ENCODE measurements at places on chromosomes 5 and 9. TPM values are rescaled to one million over a fixed set of nuclear protein-coding genes. Genes with fewer than 3 reads are reported as not detected.

The SLC1A3 gene
- 5.8 TPM for total RNA-seq

The POU5F2 gene
- 0.57 TPM for total RNA-seq

The HAVCR2 gene
- total RNA-seq = 0.12 TPM

The CMBL gene
- total RNA-seq = 1.4 TPM

The LHFPL2 gene
- 22.9 TPM for total RNA-seq

The TCOF1 gene
- total RNA-seq = 84.9 TPM

The PLEKHG4B gene
- 9.0 TPM for total RNA-seq

The C9orf153 gene
- total RNA-seq = not detected

The IFNA13 gene
- total RNA-seq = not detected

The GRM6 gene
- not detected for total RNA-seq

DNA sequence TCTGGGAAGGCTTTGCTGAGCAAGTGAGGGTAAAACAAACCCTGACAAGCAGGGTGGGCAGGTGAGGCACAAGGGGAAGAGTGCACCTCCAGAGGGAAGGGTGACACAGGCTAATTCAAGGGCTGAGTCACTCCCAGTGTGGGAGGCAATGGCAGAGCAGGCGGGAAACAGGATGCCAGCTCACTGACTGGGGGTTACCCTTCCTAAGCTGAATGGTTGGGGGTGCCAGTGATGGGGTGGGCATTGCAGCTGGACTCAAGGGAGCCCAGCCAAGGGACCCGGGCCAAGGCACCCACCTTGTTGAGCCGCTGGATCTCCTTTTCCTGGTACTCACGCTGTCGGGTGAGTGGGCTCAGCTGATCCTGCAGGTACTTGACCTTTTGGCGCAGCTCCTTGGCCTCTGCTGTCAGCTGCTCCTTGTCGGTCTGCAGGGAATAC is 18.4 kb downstream of the GPX3 start:
- peak; percentile 89 for DNase-seq

DNA sequence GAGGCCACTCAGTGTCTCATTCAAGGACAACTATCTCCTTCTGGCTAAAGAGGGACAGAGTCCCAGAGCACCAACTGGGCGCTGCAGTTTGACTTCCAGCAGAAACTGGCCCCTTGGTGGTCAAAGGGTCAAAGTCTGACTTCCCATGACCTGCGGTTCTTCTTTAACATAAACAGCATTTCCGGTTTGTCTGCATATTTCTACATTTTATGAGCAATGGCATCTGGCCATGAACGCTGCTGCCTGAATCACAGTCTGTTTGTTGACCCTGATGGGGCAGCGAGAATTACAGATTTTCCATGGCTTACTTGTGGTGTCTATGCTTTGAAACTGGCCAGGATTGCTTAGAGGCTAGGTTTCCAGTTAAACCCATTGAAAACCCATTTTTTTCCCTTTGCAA is 1.3 kb downstream of the TNFSF15 start:
- DNase-seq = peak; percentile 74

DNA sequence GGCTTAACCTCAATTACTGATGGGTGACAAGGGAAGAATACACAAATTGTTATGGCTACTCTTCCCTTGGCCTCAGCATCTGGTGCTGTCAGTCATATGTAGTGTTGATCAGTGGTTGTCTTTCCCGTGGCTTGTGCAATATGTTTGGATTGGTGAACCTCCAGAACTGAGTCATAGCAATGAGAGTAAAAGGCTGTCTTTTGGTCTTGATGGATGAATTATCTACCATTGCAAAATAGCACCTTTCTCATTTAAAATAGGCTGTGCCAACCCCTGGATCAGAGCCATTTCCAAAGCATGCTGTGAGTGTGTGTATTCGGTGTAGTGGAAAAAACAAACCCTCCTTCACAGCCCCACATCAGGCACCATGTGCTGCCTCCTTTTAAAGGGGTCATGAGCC is 14.6 kb upstream of the F2R start:
- DNase-seq = peak; percentile 72

- DNase-seq = peak; percentile 76
Measured at GRCh38 chr5:6900247-6901227, 187.3 kb downstream of the TENT4A start.

- no peak for DNase-seq
Measured at GRCh38 chr5:627840-628239, 15.7 kb downstream of the CEP72 start.

DNA sequence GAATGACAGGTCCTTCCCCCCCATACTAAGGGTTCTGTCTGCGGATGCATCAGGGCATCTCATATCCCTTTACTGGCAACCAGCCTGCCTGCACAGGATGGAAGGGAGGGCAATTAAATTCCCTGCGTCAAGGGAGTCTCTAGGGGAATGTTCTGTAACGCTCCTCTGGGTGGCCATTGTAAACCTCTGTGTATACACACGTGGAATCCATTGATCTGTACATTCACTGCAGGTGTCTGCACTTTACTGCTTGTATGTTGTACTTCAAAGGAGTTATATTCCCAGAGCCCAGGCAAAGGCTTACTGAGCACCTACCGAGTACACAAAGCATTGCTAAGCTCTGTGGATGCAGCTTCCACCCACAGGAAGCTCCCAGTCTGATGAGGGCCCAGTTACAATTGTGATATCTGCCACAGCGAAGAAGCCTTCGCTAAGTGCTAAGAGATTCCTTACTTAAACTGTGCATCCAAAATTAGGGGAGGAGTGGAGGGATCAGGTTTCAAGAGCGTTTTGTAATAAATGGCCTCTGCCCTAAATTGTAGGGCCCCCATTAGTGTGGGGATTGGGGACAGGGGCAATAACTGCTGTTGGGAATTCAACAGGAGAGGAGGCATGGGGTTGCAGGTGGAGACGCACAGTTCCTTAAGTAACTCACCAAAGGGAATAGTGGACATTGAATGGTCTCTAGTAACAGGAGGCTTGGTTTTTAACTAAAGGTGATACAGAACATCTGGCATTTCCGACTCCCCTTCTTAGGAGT is 1.5 kb upstream of the RETREG1 start:
- no peak for DNase-seq

DNA sequence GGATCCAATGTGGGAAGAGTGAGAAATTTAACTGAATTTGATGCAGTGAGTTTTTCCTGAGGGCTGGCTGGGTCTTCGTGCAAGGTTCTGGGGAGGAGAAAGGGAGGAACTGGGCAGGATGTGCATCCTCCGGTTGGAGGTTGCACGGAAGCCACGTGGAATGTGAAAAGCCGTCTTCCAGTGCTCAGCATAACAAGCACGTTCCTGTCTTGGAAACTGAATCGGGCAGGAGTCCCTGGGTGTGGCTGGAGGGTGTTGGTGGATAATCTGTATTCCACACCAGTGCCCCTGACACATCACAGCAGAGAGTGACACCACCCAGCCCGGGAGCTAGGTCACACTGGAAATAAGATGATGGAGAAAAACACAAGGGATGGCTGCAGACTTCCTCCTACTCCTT is 154.3 kb downstream of the C5orf15 start:
- DNase-seq = peak; percentile 25

- no peak for DNase-seq
Measured at GRCh38 chr9:36082931-36083330, 46.2 kb downstream of the RECK start.

DNA sequence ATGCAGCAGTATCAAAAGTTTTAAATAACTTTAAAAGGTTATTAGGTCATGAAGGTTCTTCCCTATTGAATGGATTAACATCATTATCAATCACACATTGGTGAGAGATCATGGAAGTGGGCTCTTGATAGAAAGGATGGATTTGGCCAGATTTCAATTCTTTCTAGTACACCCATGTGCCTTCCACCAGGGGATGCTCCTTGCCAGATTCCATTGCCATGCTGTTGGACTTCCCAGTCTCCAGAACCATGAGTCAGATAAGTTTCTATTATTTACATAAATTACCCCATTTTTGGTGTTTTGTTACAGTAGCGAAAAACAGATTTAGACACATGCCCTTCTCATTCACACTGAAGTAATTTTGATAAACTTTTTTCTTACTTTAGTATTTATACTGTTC is 1010.6 kb upstream of the C9orf72 start:
- DNase-seq = no peak

DNA sequence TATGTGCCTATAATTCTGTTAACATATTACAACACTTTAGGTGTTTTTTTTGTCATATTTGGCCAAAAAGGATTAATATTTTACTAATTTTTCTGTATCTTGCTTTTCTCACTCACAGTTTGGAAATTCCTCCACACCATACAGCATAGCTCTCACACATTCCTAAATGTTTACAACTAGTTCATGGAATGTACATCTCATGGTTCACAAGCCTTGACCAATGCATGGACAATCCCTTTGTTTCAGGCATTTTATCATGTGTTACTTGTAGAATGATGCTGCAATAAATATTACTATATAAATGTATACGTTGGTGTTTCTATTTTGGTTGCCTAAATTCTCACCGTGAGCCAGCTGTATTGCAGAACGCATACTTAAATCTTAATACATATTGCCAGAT is 80.5 kb upstream of the SPATA31C2 start:
- no peak for DNase-seq

- DNase-seq = no peak
Measured at GRCh38 chr5:111730659-111731382, 26.2 kb downstream of the NREP start.

DNA sequence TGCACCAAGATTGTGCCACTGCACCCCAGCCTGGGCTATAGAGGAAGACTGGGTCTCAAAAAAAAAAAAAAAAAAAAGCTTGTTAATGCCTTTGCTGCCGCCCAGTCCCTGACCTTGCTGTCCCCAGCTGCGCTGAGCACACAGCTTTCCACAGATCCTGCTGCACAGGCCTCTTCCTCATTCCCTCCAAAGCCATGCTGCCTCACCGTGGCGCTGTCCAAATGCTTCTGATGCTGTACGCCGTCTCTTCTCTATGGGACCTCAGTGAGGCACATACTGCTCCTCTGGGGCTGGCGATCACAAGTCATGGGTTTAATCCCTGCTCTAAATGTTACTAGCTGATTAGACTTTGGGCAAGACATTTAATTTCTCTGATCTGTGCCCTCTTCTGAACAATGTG is 234.1 kb downstream of the FBXL7 start:
- no peak for DNase-seq

DNA sequence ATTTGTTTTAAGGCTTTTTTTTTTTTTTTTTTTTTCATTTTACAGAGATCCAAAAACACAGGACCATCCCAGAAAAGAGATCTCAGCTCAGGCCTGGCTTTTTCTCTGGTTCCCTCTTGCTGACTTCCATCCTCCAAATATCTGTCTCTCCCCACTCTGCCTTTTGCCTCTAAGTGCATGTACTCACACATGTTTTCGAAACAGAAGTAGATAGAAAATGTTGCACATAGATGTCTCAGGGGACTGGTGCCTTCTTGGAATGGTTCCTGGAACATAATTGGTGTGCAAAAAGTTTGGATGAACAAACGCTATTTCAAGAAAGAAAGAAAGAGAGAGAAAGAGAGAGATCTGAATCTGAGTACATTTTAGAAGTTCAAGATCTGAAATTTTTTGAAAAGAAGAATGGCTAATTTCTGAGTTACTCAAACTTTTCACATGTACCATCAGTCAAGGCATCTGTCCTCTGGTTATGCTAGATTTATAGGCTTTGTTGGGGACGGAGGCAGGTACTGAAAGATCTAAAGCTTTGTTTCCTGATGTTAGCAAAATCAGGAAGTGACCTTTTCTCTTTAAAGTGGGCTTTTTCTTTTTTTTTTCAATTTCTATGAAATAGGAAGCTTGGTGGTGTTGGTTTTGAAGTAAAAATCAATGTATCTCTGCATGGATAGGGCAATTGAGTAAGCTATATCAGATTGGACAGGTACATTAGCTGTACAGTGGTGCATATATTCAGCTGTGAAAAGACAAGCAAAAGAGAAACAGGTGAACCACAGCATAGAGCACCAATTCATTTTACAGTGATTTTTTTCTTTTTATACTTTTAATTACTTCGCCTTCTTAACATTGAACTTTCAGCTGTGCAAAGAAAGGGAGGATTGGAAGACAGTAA is 8.5 kb upstream of the TNFSF8 start:
- DNase-seq = no peak

- no peak for DNase-seq
Measured at GRCh38 chr9:116381350-116381749, 227.8 kb downstream of the PAPPA start.

DNA sequence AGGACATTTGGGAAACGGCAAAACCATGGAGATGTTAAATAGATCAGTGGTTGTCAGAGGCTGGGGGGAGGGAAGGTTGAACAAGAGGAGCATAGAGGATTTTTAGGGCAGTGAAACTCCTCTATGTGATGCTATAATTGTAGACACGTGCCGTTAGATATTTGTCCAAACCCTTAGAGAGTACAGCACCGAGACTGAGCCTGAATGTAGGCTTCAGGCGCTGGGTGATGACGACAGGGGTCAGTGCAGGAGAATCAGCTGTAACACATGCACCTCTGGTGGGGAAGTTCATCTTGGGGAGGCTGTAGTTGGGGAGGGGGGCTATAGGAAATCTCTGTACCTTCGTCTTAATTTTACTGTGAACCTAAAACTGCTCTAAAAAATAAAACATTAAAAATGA is 22.2 kb upstream of the CLPTM1L start:
- DNase-seq = no peak

DNA sequence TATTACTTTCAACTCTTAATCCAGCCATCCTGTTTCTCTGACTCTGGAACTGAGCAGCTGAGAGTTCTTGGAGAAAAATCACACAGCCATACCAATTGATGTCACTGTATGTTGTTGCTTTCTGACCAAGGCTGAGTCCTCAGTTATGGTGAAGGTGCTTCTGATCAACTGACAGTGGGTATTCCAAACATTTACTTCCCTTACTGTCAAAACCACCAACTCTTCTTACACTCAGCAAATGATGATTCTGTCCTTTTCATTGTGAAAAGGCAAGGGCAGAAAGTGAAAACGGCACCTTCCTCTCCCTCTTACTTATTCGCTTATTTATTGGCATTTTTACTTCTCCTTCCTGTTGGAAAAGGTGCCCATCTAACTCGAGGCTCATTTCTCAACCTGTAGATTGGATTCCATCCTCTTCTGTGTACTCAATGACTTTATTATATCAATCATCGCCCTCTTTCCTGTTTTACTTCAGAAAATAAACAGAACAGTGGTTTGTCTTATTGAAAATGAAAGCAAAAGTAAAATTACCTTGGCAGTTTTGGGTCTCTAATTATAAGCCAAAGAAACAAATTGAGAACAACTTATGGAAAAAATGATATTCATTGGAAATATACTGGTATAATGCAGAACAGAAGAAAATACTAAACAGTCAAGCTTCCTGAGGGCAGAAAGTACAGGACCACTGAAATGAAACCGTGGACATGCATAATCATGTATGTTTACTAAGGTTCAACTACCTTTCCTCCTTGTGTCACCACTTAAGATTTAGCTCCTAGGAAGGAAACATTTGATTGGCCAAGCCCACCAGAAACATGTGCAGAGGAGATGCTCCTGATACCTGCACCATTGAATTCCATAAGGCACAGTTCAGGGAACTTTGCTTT is 104.5 kb upstream of the CHD1 start:
- no peak for DNase-seq

- DNase-seq = no peak
Measured at GRCh38 chr9:88216126-88216995, 78.1 kb upstream of the SPATA31C2 start.

DNA sequence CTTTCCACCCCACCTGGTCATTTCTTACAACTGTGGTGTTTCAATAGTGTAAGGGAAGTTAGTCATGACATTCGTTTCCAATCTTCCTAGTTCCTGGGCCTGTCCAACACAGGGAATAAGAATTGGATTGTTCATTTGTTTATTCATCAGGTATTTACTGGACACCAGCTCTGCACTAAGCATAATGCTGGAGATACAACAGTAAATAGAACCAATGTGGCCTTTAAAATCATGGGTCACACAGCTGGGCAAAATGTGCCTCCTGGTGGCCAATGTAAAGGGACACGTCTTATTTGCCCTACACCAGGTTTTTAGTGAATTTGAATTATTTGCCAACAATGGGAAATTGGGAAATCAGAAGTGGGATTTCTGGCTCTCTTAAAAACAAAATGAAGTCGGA is 10.4 kb downstream of the ABLIM3 start:
- no peak for DNase-seq

All from Daoy (cell line).